ENCODE measurements at places on chromosomes 11 and 22.
A peak's percentile ranks its signal among the peaks of the same experiment; 100 is the strongest.

DNA sequence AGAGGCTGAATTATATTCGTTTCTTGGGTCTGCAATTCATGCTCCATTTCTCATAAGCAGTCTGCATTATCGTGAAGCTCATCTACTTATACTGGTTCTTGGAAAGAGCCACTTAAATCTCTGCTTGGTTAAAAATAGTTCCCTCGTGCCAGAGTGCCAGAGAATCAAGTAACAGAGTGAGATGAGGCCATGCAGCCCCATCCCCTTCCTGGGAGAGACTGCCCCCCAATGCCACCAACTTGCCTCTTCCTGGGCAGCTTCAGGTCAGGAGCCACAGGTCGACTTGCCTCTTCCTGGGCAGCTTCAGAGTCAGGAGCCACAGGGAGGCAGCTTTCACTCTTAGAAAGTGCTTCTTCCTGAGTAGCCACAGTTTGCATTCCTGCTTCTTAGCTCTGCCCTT is 223.9 kb upstream of the ZBED5 start:
- DNase-seq, result no peak

DNA sequence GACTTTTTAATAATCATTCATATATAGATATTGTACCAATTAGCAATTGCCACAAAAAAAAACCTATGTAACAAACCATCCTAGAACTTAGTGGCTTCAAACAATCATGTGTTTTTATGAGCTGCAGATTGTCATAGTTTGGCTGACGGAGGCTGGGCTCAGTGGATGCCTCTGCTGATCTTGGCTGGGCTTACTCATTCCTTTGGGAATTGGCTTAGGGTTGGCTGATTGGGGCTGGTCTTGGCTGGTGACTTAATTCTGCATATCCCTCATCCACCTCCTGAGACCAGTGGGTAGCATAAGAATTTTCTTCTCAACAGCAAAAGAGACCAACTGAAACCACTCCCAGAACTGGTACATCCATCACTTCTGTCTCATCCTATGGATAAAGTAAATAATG is 57.9 kb upstream of the PHF21B start:
- DNase-seq, result no peak

GRCh38 chr11:68377389-68377795 is 65.0 kb downstream of the LRP5 start:
- no peak for DNase-seq

DNA sequence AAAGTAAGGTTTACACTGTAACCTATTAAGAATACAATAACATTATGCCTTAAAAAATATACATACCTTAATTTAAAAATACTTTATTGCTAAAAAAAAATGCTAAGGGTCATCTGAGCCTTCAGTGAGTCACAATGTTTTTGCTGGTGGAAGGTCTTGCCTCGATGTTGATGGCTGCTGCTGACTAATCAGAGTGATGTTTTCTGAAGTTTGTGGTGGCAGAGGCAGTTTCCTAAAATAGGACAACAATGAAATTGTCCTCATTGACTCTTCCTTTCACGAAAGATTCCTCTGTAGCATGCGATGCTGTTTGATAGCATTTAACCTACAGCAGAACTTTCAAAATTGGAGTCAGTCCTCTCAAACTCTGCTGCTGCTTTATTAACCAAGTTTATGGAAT is 97.6 kb downstream of the FAT3 start:
- no peak for DNase-seq

- DNase-seq, result no peak
These were observed 582 bp upstream of the SHANK3 start for GRCh38 chr22:50672041-50672440.

DNA sequence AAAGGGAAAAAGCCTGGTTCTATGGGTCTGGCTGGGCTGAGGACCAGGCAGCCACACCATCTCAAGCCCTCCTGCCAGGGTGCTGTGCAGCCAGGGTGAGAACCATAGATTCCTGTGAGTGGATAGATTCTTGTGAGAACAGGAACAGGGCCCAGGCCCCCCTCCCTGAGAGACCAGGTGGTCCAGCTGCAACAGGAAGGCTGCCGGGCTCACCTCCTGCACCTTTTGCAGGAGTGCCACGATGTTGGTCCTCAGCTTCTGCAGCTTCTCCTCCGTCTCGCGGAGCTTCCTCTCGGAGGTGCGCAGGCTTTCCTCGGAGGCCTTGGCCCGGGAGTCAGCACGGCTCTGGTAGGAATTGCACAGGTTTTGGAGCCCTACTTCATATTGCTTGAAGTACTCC is 40.8 kb downstream of the MORC2 start:
- DNase-seq, result no peak

- no peak for DNase-seq
These were observed 33.7 kb upstream of the CD5 start for GRCh38 chr11:61068581-61068980.

GRCh38 chr22:29642694-29643093 is 39.3 kb downstream of the NF2 start:
- DNase-seq, result no peak

DNA sequence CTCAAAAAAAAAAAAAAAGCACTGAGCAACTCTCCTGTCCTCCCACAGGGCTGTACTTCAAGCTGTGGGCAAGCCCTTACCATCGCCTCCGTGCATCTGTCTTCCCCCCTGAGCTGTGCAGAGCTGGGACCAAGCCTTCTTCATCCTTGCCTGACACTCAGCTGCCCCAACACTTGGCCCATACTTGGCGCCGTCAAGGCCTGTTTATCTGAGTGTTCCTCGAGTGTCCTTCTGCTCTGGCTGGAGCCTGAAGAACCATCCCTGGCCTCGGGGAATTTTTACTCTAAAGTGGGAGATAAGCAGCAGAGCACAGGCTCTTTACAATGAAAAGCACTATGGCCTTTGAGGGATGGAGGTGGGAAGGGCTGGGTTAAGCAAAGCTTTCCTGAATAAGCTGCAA is 1.6 kb upstream of the TIRAP start:
- DNase-seq, result no peak

GRCh38 chr11:25702417-25702816 is 629.5 kb upstream of the ANO3 start:
- no peak for DNase-seq

DNA sequence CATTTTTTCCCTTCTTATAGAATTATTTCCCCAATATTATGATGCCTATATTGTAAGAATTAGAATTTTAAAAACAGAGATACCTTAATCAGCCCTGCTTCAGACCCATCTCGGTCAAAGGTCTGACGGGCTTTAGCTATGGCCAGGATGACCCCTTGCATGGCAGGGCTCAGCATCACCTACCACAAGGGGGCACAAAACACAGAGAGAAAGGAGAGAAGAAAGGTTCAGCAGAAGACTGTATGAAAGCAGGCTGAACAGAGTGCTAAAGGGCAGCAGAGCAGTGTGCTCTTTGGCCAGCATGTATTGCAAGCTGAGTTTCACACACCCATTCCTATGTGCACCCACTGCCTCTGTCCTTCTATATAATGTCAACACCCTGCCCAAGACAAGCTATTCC is 26.8 kb downstream of the CLDN25 start:
- peak; percentile 13 for DNase-seq

DNA sequence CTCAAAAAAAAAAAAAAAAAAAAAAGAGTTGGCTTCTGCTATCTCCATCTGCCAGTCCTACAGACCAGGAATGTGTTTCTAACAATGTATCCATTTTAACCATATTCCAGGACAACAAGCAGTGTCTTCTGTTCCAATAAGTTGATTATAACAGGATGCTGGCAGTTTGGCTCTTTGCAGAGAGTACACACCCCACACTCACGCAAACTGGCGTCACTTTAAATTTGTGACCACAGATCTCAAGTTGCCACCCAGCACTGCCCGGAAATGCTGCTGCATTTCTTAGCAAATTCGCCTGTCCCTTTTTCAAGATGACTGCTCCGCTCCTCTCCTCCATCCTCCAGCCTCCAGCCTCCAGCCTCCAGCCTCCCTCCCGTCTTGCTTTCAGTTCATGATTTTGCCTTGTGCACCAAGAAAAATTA is 44.3 kb downstream of the SCGB1A1 start:
- peak; percentile 68 for DNase-seq

DNA sequence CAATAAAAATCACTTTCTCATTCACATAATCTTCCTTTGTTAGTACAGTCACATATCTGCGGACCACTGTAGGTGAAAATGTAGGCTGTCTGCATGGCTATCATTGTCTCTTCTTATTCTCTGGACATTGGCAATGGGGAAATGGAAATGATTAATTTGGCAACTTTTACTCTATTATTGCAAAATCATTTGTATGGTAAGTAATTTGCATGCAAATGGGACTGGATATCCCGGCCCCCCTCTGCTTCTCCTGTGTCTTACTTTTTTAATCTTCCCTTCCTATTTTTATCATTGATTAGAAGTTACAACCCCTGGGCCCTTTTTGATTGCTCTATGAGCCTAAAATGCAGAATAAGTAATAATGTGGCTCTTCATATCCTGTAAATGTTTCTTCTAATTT is 6.0 kb downstream of the GRK3 start:
- no peak for DNase-seq

DNA sequence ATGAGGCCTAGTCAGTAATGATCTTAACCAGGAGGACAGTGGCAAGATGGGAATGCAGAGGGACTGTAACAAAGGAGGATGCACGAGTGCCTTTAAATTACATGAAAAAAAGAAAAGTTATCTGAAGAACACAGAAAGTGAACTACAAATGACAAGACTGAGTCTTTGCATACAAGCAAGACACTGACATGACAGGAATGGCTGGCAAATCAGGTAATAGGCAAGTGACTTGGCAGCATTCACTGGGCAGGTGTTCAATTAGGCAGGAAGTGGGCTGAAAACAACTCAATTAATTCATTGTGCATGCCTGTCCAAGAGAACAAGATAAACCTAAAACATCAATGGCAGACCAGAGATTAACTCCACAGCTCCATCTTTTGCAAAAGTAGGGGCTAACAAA is 24.0 kb downstream of the SMCO4 start:
- no peak for DNase-seq

GRCh38 chr22:37166675-37167066 is 17.0 kb upstream of the IL2RB start:
- DNase-seq, result peak; percentile 48

DNA sequence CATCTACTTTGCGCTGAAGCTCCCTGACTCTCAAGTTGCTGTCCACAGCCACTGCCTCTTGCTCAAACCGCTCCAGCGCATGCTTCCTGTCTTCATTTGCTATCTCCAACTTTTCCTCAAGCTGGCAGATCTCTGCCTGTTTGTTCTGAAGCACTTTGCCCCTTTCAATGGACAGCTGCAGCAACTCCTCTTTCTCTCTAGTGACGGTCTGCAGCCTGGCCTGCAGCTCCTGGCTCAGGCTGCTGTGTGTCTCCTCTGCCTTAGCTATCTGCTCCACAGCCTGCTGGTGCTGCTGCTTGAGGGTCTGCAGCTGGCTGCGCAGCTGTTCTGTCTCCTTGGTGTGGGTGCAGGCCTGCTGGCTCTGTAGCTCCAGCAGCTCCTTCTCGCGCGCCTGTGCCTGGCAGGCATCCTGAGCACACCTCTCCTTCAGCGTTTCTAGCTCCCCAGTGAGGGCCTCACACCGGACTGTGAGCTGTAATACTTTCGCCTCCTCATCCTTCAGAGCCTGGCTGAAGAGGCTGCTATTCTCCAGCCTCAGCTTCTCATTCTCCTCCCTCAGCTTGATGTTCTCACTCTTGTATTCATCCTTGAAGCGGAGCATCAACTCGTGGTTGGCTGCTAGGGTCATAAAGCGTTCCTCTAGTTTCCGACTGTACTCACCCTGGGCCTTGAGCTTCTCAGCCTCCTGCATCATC is 723 bp downstream of the CCDC89 start:
- DNase-seq, result peak; percentile 89

All from SK-N-DZ (cell line).